ENCODE measurements at places on chromosomes 7 and 10. TPM values are rescaled to one million over a fixed set of nuclear protein-coding genes. Genes with fewer than 3 reads are reported as not detected.

The IQUB gene
- total RNA-seq = 7.8 TPM

The INHBA gene
- total RNA-seq = 35.4 TPM

The ERLIN1 gene
- total RNA-seq = 8.3 TPM

The ZFAND2A gene
- 24.8 TPM for total RNA-seq

The BTAF1 gene
- 22.9 TPM for total RNA-seq
